Left renal cortex interstitium (tissue), 4 donors: ENCODE measurements at places on chromosomes 1 and 21. TPM values are rescaled to one million over a fixed set of nuclear protein-coding genes. Genes with fewer than 3 reads are reported as not detected.
A peak's percentile ranks its signal among the peaks of the same experiment; 100 is the strongest.

- DNase-seq, result no peak
Measured at GRCh38 chr1:208500375-208500774, 256.2 kb upstream of the PLXNA2 start.

DNA sequence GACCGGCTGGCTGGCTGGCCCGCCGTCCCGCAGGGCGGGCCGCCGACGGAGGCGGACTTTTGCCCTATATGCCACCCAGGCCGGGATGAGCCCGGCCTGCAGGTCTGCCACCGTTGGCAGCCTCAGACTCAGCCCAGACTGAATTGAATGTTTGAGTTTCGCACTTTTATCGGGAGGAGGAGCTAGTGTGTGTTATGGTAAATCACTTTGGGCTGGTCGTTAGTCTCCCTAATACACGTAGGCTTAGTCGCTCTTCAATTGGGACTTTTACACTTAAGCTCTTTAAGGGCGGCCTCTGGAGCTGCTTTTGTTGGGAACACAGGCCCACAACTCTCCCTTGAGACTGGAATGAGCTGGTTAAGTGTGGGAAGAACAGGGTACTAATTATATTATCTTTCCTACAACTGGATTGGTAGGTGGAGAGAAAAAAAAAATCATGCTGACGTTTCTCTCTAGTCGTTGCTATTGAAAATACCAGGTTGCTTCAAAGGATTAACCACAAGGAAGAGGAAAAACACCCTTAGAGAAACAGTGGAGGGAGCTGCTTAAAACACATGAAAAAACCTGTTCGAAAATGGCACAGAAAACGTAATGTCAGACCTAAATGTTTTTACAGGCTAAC, 1.4 kb upstream of the IRF2BP2 start:
- DNase-seq, result peak; percentile 77

- no peak for DNase-seq
Measured at GRCh38 chr1:113040718-113041412, 32.1 kb upstream of the LRIG2 start.

GRCh38 chr1:55500601-55501000, 285.4 kb upstream of the USP24 start:
- no peak for DNase-seq

SAMSN1 gene
- polyA plus RNA-seq, result 5.3 TPM

GRCh38 chr21:45515241-45516061, 26.8 kb downstream of the SLC19A1 start:
- no peak for DNase-seq

- no peak for DNase-seq
Measured at GRCh38 chr1:106937104-106937503, 119.4 kb upstream of the PRMT6 start.

DNA sequence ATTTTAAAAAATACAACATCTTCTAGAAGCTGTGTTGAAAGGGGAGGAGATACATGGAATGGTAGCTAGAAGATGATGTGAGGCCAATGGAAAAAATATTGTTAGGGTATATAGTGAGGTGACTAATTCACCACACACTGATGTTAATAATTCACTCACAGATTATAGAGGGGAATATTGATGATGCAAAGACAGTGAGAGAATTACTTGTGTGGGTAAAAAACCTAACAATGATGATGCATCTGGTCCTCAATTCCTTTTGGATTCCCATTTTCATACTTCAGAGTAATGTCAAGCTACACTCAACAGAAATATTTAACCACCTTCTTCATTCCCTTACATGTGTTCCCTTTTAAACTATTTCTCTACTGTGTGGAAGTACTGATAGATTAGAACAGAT, 169.5 kb upstream of the DPYD start:
- DNase-seq, result no peak

DNA sequence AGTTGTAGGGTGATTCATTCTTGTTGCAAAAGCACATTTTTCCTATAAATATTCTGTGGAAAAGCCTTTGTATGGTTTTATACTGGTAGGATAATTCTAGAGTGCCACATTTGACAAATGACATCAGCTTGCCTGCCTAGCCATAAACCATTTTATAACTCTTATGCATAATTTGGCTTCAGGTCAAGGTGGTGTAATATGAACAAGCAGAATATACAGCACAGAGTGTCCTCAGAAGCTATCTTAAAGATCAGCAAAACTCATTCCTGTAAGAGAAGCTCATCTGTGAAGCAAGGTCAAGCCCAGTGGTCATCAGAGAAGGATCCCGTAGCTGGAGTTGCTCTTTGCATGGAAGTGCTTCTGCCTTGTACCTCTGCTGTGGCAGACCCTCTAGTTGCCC, 24.0 kb upstream of the C1orf21 start:
- DNase-seq, result no peak

DNA sequence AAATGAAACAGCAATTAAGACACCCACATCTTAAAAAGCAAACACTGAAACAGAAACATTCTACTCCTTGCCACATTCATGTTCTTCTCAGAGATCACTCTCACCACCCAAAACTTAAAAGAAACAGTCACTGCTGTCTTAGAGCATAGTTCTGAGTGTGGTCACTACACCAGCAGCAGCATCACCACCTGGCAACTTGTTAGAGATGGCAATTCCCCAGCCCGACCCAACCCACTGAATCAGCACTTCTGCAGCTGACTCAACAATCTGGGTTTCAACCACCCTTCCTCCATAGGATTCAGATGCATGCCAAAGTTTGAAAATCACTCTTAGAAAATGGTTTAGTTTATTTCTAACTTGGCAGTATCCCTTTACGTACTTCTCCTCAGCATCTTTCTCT, 126.1 kb downstream of the CDC42BPA start:
- DNase-seq, result no peak

DNA sequence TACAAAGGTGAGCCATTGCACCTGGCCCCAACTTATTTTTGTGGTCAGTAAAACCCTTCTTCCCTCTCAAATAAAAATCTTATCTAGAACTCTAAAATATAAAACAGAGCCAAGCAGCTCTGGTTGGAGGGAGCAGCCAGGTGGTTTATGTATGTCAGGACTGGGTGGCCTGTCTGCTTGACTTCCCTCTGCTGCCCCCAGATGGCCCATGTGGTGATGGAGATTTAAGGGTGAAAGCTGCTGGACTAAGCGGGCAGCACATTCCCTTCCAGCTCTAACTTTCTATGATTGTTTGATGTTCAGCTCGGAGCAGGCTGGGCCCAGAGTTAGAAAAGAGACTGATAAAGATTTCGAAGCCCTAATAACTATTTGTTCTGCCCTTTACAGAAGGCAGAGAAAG, 11.9 kb upstream of the PAQR6 start:
- no peak for DNase-seq

NGF gene
- polyA plus RNA-seq, result 2.0 TPM

TDRD10 gene
- polyA plus RNA-seq, result 1.1 TPM

GRCh38 chr1:229192031-229192430, 78.9 kb upstream of the RAB4A start:
- DNase-seq, result no peak

DNA sequence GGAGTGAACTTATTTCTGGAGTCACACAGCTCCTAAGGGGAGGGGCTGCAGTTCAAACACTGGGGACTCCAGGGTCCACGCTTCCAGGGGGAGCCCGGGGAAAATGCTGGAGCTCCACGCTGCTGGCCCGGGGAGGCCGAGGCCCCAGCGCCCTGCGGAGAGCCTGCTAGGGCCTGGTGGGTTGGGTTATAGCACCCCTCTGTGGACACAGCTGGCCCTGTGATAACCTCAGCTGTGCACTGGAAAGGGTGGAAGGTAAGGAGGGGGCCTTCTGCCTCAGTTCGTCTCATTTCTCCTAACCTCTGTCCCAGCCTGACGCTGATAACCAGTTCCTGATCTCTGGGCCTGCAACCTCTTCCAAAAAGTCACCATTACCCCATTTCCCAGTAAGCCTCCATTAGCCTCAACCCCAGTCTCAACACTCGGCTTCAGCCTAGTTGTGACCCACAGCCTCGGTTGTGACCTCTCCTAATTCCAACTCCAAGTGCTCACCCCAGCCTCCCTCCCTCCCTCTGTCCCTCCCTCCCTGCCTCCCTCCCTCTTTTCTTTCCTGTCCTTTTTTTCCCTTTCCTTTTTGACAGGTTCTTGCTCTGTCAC, 7.1 kb downstream of the NBL1 start:
- DNase-seq, result no peak

DNA sequence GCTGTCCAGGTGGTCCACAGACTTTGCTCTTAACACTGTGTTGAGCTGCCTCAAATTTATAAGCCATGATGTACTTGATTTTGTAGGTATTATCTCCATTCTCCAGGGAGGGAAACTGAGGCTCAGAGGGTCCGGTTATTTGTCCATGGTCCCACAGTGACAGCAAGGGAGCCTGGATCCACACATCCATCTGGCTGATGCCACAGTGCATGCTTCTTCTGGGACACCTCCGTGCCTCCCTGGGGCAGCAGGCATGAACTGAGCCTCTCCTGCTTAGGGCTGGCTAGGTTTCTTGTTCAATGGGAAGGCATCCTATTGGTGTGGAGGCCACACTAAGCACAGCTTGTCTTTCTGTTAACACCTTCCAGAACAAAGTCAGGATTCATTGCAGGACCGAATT, 317.3 kb downstream of the AJAP1 start:
- no peak for DNase-seq

DNA sequence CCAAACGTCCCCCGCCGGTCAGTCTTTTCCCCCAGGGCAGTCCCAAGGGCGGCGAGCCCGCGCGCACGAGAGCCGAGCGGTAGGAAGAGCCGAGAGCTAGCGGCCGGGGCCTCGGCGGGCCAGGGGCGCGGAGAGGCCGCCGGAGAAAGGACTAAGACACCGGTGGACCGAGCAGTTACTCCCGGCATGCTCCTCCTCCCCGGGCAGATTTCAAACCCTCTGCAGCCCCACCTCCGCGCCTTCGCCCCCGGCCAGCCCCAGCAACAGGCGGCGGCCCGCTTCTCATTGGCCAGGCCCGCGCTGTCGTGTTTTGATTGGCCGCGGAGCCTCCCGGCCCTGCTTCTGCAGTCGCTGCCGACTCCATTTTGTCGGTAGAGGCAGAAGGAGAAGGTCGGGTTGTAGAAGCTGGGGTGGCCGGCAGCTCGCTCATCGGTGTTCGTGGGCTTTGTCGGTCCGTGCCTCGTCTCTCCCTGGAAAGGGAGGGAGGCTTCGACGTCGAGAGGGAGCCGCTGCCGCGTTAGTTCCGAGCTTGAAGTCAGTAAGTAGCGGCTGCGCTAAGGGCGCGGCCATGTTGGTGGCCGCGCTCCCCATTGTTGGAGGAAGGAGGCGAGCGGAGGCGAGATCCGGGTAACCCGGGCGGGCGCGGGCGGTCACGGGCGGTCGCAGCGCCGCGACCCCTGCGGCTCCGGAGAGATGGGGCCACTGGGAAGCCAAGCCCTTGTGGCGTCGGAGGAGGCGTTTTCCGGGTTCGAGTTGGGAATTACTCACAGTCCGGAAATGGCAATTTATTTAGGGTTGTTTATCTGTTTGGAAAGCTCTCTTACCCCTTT, at the start of gene PNRC2:
Gene PNRC2 (plus strand): TSS at position 368 of the 830 bp plus-strand sequence. CDS start 1,630 bp downstream, outside the sequence.
- peak; percentile 93 for DNase-seq

GRCh38 chr1:66521721-66522365, 12.1 kb upstream of the SGIP1 start:
- DNase-seq, result no peak

DNA sequence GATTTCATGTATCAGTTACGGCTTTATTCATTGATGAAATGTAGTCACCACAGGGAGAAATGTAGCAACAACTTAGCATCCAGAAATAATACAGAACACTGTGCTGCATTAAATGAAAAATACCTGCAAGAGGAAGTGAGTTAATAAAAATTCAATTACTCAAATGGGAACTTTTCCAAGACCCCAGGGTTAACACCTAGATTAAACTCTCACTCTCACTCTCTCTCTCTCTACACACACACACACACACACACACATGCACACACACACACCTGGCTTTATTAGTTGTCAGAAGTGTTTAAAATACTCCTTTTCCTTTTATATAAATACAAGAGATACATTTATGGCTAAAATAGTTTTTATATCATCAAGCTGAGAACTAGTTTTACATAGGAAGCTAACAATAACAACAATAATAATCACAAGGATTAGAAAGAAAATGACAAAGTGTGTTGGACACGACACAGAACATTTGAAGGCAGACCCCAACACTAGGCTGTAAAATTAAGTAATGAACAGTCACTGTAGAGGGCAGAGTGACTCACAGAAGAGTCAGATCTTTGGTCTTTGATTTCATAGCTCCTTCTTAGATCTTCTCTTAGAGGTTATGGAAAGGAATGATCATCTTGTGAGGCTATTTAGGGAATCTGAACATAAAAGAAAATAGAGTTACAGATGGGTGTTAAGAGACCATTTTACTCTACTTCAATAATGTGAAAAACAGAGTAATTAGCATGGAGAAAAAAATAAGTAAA, 1266.0 kb upstream of the ADGRL2 start:
- no peak for DNase-seq

DNA sequence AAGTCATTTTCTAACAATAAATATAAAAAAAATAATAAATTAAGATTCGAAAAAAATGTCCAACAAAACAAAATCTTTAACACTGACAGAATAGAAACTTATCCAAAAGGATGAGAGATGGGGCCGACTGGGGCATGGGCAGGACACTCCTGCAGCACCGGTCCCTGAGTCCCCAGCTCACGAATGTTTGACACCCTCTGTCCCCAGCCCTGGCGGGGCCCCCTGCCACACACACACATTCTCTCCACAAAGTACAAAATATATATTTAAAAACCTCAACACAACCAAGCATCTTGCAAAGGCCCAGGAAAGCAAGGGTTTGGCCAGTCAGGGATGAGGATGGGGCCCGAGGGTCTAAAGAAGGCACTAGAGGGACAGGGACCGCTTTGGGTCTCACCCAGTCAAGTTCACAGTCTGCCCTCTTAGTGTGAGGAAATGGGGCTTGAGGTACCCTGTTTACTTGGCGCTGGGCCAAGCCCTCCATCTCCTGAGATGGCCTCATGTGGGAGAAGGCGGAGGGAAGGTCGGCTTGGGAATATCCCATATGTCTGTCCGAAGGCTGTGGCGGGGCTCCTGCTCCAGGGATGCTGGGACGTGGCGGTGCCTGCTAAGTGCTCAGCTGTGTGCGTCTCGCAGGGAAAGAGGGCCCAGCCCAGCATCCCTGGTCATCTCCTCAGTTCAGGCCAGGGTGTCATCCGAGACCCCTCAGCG, 31.3 kb downstream of the EPHA2 start:
- no peak for DNase-seq

DNA sequence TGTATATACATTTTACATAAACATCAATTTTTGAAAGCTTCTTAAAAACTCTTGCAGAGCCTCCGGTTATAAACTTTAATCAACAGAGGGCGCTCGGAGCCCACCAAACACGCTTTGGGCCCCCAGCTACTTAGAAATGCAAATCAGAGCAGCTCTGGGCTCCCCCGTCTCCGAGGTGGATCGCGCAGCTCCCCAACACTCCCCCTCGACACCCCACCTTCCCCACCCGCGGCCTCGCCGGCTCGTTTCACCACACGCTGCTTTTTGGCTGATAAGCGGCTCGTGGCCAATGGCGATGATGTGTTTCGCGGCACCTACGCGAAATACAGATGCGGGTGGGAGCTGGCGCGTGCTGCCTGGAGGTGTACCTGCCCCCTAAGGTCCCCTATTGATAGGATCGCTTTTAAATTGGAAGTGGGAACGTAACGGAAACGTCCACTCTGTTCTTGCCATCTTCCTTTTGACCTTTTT, 1.7 kb upstream of the KIF26B start:
- peak; percentile 73 for DNase-seq

DNA sequence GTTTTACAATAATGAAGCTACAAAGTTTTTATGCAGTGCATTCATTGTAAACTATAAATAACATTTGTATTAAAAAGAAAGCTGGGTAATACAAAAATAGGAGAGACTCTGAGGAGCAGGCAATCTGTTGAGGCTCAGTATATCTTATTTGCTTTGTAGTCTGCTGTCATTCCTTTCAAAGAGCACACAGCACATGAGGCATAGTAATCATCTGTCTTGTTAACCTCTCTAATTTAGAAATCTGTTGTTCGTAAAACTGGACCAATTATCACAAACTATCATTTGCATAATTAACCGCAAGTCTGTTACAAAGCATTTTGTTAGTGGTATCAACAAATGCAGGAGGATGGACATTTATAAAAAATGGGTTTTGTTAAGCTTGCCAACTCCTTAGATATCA, 51.0 kb downstream of the SELENOF start:
- DNase-seq, result no peak
